RPMI7951 (cell line): ENCODE measurements at places on chromosomes 2 and 18.

- DNase-seq = peak; percentile 66
Measured at GRCh38 chr2:42084231-42084671, 36.4 kb downstream of the PKDCC start.

- peak; percentile 57 for DNase-seq
Measured at GRCh38 chr2:207164006-207164831, 1.5 kb downstream of the KLF7 start.

GRCh38 chr18:46471809-46472498 lies 185.1 kb downstream of the LOXHD1 start:
- no peak for DNase-seq

DNA sequence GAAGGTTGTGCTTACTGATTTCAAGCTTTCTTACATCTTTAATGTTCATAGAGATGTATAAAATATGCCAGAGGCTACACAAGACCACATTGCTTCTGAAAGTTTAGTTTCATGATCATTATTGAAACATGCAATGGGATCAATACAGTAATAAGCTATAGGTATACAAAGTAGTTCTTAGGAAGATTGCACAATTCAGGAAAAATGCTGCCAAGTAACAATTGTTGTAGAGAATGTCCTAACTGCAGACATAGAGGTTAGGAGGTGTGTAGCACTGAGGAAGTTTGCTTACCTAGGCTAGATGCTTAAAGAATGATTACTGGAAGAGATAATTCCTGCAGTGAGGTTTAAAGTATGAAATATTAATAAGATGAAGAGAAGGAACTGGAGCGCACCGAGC lies 259.5 kb upstream of the CYRIA start:
- DNase-seq = no peak

DNA sequence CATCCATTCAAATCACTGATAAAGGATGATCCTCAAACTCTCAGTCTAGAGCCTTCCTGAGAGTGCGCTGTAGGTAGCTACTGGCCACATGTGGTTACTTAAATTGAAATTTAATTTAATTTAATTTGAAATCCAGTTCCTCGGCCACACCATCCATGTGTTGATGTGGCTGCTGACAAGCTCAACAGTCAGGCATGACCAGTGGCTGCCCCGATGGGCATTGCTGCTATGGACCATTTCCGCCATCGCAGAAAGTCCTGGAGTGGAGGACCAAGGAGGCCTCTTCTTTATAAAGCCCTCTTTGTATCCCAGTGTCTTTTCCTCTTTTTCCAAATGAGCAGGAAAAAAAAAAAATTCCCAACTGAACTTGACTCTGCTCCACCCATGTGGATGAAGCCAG lies 100.6 kb downstream of the HDAC4 start:
- no peak for DNase-seq

DNA sequence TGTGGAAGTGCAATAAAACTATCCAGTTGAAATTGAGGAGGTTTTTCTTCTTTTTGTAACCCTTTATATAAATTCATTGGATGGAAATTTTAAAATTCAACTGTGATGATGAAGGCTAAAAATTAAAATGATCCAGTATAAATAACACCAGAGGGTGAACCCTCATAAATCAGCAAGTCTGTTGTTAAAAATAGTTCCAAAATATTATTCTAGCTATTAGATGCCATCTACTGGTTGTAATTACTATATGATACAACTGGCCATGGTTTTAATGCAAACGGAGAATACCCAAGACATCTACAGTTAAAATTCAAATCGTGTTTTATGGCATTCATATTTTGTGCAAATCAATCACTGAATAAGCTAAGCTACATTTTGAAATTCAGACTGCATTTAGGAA lies 53.8 kb downstream of the TMEM200C start:
- no peak for DNase-seq

DNA sequence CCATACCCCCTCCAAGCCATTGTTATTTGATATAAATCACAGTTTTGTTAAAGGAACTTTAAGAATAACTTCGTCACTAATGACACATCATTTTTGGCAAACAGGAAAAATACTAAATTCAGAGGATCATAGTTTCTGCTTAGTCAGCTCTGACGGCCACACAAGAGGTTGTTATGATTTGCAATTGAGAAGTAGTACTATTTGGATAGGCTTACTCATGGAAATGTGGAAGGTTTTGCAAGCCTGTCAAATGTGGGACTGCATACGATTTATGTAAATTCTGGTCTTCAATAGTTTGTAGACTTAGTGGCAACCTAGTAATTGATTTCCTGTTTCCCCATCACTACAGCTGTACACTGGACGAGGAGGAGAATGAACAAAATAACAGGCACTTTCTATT lies 108.1 kb downstream of the ARHGEF33 start:
- DNase-seq = peak; percentile 44

DNA sequence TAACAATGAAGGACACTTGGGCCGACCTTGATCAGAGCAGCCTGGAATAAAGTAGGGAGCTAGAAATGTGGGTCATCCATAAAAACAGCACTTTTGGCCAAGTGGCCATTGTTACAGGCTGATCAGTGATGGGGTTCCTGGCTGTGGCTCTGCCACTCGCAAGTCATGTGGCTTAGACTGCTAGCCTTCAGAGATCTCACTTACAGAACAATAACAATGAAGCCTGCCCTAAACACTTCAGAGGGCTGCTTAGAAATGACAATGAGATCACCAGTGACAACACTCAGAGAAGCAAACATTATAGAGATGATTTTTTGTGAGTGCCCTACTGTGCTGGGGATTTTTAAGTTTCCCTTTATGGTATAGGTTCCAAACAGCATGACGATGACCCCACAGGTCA lies 107.9 kb upstream of the LMAN1 start:
- DNase-seq = no peak

GRCh38 chr18:7645756-7646155 lies 78.6 kb downstream of the PTPRM start:
- no peak for DNase-seq

GRCh38 chr2:38010995-38011394 lies 65.0 kb downstream of the CYP1B1 start:
- DNase-seq = no peak

DNA sequence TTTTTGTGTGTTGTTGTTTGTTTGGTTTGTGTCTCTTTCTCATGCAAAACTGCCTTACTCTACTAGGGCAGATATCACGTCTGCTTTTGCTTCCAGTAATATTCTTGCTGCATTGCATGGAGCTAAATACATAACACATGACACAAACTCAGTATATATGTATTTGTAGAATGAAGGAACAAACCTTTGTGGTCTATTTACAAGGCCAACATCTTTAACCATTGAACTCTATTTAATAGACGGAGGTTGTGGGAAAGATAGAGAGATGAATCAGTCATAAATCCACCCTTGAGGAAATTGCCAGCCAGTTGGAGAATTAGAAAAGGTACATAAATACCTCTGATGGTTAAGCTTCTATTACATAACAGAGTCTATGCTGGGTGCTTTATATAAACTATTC lies 26.0 kb upstream of the IL1RL1 start:
- DNase-seq = no peak

DNA sequence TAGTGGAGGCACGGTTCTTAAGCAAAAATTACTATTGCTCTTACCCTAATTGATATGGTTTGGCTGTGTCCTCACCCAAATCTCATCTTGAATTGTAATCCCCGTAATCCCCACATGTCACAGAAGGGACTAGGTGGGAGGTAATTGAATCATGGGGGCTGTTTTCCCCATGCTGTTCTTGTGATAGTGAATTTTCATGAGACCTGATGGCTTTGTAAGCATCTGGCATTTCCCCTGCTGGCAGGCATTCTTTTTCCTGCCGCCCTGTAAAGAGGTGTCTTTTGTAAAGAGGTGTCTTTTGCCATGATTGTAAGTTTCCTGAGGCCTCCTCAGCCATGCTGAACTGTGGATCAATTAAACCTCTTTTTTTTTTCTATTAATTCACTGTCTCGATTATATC lies 1691.8 kb upstream of the SLC39A10 start:
- DNase-seq = no peak

DNA sequence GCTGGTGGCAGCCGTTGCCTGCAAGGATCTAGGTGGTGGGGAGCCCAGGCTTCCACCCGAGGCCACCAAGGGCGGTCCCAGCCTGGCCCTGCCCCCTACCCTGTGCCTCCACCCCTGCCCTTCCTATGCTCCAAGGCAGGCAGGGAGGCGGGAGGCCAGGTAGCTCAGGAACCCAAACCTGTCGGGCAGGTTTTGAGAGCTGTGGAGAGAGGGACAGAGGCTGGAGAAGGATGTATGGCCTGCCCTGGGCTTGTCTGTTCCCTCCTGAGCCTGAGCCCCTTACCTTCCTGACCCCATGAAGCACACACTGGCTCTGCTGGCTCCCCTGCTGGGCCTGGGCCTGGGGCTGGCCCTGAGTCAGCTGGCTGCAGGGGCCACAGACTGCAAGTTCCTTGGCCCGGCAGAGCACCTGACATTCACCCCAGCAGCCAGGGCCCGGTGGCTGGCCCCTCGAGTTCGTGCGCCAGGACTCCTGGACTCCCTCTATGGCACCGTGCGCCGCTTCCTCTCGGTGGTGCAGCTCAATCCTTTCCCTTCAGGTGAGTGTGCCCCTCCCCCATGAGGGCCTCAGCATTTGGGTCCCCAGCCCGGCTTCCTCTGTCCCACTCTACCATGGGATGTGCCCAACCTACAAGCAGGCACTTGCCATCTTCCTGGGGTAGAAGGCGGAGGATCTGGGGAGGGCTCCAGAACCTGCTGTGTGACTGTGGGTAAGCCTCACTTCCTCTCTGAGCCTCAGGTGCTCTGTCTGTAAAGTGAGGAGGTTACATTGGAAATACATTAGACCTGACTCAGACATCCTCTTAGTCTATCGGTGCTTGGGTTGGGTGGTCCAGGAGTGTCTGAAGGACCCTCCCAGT lies at the start of gene PROM2:
TSS of gene PROM2 (plus strand) at position 159 of the 860 bp plus-strand sequence. CDS start at position 296, 137 bp downstream.
- DNase-seq = no peak

DNA sequence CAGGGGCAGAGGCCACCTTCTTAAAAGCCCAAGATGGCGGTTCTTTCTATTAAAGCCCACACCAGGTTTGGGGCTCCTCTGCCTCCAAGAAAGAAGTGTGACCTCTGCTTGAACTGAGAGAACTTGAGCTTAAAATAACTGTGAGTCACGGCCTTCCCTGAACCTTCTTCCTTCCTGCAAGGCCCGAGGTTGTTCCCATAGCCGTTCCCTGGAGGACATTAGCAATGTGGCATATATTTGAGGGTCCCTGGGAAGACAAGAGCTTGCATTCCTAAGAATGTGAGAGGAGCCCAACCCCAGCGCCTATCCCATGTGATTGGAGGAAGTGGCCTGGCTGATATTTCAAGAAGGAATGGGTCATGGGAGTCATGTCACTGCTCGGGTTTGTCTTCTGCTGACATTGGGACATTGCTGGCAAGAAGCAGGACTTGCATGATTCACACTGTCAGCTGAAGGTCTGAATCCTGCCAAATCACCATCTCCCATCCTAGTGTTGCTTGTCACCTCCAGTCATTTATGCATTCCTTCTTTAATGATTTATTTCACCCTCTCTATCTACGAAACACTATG lies 168.1 kb downstream of the TRIB2 start:
- DNase-seq = peak; percentile 99

DNA sequence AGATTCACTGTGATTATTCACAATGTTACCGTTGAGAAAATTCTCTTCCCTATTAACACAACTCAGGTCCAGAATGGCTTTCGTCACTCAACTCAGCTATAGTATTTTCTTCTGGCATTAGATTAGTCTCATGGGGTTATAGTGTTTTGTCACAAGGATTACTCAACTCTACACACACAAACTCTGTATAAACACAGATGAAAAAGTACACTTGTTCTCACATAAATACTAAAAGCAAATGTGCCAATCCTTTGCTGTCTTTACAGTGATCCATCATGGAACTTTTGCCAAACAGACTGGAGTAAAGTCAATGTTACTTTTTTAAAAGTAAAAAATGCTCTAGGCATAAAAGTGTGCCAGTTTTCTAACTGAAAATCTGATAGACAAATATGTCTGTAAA lies 267.6 kb downstream of the RBM43 start:
- no peak for DNase-seq

DNA sequence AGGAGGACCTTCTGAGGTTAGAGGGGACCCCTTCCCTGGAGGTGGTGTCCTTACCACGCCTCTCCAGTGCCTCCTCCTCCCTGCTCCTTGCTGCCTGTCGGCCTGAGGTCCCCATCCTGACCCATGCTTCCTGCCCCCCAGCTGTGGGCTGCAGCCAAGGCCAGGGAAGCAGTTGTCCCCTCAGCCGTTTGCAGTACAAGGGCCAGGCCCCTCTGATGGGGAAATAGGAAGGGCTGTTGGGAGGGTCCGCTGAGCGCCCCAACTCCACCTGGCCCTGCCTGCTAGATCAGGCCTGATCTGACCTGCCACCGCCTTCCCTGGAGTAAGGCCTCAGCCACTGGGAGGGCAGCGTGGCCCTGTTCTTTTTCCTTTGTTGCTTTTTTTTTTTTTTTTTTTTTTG lies 219.8 kb downstream of the KLHL29 start:
- DNase-seq = no peak

DNA sequence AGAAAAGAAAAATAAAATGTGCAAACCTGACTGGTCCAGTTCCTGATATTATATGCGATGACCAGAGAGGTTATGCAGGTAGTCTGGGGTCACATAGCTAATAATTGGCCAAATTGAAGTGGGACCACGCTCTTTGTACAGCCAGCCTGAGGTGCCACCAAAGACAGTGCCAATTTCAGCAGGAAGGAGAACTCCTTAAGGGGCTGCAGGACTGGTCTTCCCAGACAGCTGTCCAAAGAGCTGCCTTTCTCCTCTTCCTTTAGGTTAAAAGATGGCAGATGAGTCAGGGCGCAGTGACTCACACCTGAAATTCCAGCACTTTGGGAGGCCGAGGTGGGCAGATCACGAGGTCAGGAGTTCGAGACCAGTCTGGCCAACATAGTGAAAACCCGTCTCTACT lies 95.5 kb downstream of the ACKR3 start:
- peak; percentile 62 for DNase-seq

GRCh38 chr2:86557836-86558235 lies 5.4 kb downstream of the CHMP3 start:
- no peak for DNase-seq

- DNase-seq = peak; percentile 60
Measured at GRCh38 chr18:21179590-21180220, 62.3 kb upstream of the GREB1L start.

- DNase-seq = no peak
Measured at GRCh38 chr2:72990695-72991438, 73.5 kb downstream of the EMX1 start.

DNA sequence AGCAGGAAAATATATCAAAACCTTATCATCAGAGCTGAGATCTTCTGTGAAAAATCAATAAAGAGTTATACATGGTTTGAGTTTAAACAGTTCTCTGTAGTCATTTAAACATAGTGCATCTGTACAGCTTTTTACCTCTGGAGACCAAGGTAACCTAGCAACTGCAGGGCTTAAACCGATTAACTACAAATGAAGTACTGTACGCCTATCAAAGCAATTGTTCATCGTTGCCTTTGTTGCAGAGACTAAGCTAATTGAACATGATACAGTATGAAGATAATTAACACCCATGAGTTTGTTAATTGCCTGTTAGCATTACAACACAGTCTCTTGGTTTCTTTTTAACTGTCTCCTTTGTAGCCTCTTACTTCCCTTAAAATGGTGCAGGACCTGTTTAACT lies 147.9 kb downstream of the LNPK start:
- no peak for DNase-seq

GRCh38 chr2:30503007-30503694 lies 56.1 kb downstream of the LCLAT1 start:
- no peak for DNase-seq
